ENCODE measurements at places on chromosomes 12 and 14. TPM values are rescaled to one million over a fixed set of nuclear protein-coding genes. Genes with fewer than 3 reads are reported as not detected.

DNA sequence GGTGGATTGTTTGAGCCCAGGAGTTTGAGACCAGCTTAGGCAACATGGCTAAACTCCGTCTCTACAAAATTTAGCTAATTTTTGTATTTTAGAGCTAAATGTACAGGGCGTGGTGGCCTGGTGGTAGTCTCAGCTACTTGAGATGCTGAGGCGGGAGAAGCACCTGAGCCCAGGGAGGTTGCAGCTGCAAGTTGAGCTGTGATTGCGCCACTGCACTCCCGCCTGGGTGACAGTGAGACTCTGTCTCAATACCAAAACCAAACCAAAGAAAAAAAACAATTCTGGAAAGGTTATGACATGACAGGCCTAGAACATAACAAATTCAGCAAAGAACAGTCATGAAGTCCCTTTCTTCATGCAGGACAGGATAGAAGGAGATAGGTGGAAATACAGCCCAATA lies 25.7 kb downstream of the WDR89 start:
- DNase-seq, result no peak

GRCh38 chr12:2691006-2691344 lies 103.8 kb upstream of the FKBP4 start:
- DNase-seq, result no peak

Gene RHOJ
- 15.7 TPM for polyA plus RNA-seq

Gene CMKLR1
- polyA plus RNA-seq, result 28.3 TPM

DNA sequence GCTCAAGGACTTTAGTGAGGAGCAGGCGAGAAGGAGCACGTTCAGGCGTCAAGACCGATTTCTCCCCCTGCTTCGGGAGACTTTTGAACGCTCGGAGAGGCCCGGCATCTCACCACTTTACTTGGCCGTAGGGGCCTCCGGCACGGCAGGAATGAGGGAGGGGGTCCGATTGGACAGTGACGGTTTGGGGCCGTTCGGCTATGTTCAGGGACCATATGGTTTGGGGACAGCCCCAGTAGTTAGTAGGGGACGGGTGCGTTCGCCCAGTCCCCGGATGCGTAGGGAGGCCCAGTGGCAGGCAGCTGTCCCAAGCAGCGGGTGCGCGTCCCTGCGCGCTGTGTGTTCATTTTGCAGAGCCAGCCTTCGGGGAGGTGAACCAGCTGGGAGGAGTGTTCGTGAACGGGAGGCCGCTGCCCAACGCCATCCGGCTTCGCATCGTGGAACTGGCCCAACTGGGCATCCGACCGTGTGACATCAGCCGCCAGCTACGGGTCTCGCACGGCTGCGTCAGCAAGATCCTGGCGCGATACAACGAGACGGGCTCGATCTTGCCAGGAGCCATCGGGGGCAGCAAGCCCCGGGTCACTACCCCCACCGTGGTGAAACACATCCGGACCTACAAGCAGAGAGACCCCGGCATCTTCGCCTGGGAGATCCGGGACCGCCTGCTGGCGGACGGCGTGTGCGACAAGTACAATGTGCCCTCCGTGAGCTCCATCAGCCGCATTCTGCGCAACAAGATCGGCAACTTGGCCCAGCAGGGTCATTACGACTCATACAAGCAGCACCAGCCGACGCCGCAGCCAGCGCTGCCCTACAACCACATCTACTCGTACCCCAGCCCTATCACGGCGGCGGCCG lies 1.1 kb downstream of the PAX9 start:
- no peak for DNase-seq

Data from ovary (tissue), 10 donors.